Left renal pelvis (tissue), 4 donors: ENCODE measurements at places on chromosomes 6 and 20.

DNA sequence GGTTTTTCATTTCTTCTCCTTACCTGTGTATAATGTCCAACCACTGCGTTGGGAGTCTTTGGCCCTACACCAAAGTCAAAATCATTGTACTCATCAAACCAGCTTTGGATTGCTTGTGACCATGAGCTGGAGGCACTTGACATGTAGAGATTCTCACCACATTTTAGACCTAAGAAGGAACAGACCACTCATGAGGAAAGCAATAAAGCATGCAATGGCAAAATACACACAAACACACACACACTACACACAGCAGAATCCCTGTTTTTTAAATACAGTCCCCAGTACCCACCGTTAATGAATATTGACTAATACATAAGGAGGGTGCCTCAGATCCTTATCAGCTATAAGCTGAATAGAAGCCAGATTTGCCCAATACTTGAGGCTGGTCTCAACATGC is 10.5 kb downstream of the CRISP3 start:
- DNase-seq, result no peak

DNA sequence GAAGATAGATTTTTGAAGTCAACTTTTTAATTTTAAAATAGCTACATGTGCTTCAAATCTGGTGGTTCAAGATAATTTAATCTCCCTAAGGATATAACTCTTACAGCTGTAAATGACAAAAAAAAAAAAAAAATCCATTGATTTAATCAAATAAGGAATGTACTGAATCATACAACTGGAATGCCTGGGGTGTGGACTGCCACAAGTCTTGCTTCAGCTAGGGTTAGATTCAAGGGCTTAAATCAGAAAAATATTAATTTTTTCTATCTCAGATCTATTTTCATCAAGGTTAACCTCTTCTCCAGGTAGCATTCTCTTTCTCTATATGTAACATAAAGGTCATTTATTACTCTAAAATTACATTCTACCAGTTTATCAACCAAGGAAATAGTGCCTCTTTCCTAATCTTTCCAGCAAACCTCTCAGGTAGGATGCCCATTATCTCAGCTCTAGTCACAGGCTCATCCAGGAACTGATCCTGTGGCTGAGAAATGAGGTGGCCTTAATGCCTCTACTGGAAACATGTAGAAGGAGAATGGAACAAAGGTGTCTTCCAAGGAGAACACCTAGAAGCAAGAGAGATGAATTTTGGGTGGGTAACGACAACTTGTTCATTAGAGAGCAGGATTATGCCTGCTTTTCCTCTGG is 466.9 kb downstream of the CBLN4 start:
- DNase-seq, result no peak

DNA sequence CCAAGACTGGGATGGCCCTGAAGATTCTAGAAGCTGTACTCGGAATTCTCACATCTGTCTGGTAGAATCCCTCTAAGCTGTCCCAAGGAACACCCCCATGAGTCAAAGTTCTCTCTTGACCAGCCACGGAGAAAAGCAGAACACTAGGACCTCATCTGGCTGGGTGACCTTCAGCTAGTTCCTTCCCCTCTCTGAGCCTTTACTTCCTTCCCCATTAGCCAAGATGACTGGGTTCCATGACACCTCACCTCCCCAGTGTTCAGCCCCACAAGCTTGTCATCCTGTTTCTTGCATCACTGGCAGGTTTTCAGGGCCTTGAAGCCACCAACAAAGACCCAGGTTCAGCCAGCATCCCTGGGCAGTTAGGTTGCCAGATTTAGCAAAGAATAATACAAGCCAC is 47.8 kb downstream of the MAFB start:
- DNase-seq, result no peak

- no peak for DNase-seq
Observed at GRCh38 chr6:76701610-76702009, 629.1 kb upstream of the IMPG1 start.

GRCh38 chr20:51800060-51800871 is 2.1 kb downstream of the SALL4 start:
- DNase-seq, result no peak

DNA sequence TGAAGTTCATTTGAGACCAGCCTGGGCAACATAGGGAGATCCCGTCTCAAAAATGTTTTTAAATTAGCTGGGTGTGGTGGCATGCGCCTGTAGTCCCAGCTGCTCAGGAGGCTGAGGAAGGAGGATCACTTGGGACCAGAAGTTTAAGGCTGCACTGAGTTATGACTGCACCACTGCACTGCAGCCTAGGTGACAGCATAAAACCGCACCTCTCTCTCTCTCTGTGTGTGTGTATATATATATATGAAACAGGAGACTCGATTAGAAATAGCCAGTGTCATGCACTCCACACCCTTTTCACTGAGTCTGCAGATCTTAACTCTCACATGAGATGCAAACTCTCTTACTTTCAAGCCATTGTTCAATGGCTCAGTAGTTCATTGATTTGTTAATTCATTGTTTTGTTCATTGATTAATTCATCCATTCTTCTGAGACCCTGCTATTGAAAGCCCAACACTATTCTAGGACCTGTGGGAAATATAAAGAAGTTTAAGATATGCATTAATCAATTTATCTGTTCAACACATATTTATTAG is 52.4 kb upstream of the MRPS10 start:
- DNase-seq, result no peak

GRCh38 chr6:147005499-147005898 is 198.7 kb upstream of the STXBP5 start:
- no peak for DNase-seq

- no peak for DNase-seq
Observed at GRCh38 chr6:166318227-166318626, 10.0 kb upstream of the PRR18 start.

DNA sequence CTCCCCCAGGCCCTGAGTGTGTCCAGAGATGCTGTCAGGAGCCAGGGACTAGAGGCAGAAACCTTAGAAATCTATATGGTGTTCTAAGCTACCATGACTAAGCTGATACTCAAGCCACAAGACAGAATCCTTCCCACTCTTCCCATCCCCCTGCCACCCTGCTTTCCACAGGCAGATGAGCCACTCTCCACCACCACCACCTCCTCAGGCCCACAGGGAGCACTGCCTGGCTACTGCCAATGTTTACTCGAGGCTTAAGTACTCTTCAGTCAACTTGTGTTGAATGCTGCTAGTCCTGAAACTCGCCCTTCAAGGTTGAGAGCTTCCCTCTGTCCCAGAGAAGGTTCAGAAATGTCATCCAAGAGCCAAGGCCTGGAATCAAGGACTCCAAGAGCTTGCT is 56.2 kb downstream of the CENPW start:
- no peak for DNase-seq

- no peak for DNase-seq
Observed at GRCh38 chr20:38321959-38322598, 18.1 kb downstream of the BPI start.

DNA sequence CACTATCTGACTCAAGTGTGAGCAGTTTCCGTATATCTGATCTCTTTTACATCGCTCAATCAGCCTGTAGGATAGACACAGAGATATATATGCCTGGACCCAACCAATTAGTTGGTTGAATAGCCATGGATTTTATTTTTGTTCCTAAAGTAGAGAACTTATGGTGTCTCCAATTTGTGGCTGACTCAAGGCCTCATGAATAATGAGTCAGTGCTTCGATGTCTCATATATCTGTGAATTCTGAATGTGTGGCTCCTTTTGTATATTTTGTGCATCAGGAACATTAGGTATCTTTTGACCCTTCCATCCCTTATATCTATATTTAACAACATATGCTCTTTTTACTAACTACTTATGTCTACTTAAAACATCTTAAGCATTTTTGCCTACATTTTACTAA is 64.5 kb downstream of the OR2B2 start:
- no peak for DNase-seq

- no peak for DNase-seq
Observed at GRCh38 chr6:100965067-100965466, 83.9 kb upstream of the ASCC3 start.

DNA sequence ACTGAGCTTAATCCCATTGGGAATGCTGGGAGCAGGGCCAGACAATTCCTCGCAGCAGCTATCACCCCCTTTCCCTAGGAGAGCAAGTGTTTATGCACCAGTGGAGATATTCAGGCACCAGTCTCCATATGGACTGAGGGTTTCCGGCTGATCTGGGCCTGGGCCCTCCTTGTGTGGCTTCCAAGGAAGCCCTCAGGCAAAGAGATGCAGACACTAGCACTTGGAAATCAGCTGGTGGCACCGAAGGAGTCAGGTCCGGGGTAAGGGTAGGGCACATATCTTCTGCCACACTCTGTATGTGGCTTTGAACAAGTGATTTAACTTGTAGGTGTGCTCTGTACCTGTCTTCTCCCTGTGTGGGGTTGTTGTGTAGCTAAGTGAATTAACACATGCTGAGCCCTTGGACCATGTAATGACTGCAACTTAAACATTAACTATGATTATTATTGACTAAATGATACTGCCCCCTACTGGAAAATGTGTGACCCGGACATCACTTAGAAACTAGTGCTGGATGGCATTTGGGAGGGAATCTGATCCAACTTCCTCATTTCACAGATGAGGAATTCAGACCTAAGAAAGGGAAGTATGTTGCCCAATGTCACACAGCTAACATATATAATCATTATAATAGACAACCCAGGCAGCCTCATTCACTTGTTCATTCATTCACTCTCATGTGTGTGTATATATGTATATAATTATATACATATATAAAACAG is 19.3 kb upstream of the WFDC2 start:
- DNase-seq, result no peak

DNA sequence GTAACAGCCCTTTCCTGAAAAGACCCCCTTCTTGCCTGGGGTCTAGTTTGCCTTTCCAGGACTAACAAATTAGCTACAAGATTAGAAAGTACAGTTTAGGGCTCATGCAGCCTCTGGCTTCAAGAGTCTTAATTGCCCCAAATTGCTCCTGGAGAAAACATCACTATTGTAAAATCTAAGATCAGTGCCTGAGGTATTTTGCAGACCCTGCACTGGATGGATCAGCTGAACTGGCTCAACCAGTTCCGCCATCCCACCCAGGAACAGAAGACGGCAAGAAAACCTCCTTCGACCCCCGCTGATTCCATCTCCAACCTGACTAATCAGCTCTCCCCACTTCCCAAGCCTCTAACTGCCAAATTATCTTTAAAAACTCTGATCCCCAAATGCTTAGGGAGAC is 236.5 kb upstream of the KCNG1 start:
- no peak for DNase-seq

- DNase-seq, result no peak
Observed at GRCh38 chr6:558089-558488, 98.8 kb downstream of the HUS1B start.

DNA sequence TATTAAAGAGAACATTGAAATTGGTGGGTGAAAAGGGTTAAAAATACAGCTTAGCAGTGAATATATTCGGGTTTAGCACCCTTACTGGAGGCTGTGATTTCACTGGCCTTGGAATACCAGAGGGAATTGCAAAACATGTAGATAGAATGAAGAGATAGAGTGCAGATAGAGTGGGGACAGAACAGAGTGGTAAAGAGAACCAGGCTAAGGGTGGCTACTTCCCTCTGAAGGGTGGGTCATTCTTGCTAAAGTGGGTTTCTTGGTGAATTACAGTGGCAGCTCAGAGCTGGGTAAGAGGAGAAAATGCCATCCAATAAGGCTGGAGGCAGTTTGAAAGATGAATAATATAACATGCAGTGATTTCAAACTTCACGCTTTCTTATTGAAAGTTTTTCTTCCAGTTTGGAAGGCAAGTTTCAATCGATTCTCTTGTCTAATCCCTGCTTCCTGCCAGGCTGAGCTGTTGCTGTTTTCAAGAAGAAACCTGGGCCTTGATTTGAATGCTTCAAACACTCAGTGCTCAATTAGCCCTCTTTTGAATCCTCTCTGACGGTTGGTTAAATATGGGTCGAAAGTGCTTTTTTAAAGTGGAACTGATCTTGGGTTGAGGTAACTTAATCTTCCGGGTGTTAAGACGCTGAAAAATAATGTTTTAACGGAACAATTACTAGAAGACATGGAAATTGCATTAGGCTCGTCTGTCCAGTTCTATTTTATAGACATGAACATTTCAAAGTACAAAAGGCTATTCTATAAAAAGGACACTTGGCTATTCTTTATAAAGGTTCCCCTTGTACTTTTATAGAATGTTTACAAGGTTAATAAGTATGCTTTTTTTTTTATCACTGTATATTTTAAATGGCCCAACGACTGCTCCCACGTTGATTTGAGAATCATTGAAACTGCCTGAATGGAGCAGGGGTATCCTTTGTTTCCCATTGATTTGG is 203.3 kb downstream of the BCAS1 start:
- DNase-seq, result no peak

- DNase-seq, result no peak
Observed at GRCh38 chr6:7802662-7803061, 76.8 kb downstream of the BMP6 start.

DNA sequence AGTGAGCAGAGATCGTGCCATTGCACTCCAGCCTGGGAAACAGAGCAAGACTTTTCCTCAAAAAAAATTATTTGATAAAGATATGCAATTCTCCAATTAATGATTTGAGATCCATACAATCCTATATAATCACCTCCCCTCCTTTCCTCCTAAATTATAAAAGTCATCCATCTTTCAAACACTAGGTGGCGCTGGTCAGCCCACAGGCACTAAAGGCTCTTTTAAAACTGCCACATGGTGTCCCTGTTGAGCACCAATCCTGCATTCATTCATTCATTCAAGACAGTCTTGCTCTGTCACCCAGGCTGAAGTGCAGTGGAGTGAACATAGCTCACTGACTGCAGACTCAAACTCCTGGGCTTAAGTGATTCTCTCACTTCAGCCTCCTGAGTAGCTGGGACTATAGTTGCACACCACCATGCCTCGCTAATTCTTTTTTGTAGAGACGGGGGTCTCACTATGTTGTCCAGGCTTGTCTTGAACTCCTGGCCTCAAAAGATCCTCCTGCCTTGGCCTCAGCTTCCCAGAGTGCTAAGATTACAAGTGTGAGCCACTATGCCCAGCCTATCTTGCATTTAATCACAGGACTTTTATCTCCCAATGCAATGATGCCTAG is 58.7 kb upstream of the SLC2A12 start:
- no peak for DNase-seq

DNA sequence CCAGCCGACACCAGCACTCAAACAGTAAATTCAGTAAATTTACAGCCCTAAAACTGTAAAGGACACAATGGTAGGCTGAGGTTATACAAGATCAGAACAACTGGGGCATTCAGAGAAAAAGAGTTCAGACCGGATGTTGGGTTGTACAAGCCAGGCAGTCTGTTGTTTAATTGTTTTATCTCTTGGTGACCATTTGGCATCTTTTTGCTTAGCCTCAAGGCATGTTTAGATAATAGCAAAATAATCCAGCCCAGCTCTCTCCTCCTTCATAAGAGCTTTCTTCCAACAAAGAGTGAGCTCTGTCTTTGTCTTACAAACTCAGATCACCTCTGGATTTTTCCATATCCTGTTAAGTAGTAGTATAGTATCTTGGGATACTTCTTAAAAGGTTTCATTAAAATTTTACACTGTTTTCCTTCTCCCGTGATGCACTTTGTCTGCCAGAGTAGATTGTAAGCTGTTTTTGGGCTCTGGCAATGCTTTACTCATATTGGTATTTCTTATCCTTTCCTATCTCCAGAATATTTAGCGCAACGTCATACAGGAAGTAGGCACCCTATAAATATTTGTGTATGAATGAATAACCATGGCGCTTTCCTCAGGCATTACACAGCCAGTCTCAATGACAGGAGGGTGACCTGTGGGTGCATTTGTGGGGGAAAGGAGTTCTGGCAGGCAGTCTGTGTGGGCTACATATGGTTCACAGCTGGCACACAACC is 35.6 kb upstream of the TRAM2 start:
- DNase-seq, result no peak
